ENCODE measurements at places on chromosomes 4 and X.
A peak's percentile ranks its signal among the peaks of the same experiment; 100 is the strongest.

- DNase-seq: no peak
Measured at GRCh38 chr4:37728064-37728463, 41.9 kb upstream of the RELL1 start.

DNA sequence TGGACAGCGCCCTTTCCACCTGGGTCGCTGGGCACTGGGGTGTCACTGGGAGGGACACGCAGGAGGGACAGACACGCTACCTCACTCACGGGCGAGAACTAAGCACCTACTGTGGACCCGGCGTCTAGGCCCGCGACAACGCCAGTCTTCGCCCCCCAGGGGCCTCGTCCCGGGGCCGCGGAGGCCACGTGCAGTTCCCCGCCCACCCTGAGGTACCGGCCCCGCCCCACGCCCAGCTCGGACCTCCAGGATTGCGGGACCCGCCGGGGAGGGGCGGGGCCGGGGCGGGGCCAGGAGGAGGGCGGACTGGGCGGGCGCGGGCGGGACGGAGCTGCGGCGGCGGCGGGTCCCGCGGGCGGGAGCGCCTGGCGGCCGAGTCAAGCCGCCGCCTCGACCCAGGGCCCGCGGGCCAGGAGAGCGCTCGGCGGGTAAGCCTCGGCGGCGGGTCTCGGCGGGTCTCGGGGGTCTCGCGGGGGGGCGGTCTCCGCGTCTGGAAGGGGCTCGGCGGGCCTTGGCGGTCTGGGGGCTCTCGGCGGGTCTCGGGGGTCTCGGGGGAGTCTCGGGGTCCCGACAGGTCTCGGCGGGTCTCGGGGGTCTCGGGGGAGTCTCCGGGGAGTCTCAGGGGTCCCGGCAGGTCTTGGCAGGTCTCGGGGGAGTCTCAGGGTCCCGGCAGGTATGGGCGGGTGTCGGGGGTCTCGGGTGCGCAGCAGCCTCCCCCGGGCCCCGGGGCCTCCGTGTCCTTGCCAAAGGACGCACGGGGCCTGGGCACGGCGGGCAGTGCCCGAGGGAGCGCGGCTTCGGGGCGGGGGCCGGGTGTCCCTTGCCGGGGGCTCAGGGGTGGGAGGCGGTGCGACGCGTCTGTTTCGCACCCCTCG, at the start of gene SH3BP2:
TSS of gene SH3BP2 (plus strand) at position 375 of the 875 bp plus-strand sequence. CDS start 27,533 bp downstream, outside the sequence.
- DNase-seq: peak; percentile 66

DNA sequence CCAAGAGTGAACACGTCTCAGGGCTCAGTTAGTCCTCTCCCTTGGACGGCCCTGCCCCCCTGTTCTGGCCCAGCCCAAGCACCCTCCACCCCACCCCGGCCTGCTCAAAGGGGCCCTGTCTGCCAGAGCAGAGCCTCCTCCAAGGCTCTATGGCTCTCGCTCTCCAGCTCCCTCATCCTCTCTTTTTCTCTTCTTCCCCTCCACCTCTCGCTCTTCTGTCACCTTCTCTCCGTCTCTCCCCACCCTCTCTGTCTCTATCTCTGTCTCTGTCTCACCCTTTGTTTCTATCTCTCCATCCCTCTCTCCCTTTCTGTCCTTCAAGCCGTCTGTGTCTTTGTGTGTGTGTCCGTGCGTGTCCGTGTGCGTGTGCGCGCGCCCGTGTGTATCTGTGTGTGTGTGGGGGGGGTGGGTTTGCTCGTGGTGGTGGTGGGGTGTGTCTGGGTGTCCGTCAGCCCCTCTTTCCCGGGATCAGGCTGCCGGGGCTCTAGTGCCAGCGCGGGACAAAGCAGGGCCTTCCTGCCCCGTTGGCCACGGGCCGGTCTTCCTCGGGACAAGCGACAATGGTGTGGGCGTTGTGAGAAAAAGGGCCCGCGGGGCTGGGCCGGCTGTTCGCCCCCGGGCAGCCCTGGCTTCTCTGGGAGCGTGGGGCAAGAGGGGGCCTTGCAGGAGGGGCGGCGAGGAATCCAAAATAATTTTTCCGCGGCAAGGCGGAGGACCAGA, 8.7 kb downstream of the FRG2 start:
- no peak for DNase-seq

DNA sequence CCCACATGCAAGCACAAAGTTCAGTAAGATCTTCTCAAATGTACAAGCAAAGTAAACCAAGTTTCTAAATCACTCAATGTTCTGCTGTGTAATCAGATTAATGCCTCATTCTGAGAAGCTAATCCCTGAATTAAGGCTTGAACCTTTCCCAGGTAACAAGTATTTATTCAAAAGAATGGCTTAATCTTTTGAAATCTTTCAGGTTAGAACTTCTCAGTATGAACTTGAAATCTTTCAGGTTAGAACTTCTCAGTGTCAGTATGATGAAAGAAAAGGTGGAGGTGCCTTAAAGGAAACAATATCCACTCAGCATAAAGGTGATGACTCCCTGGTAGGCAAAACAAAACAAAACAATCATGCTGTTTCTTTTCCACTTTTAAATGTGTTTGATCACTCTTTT, 29.0 kb downstream of the TMPRSS11B start:
- DNase-seq: no peak

DNA sequence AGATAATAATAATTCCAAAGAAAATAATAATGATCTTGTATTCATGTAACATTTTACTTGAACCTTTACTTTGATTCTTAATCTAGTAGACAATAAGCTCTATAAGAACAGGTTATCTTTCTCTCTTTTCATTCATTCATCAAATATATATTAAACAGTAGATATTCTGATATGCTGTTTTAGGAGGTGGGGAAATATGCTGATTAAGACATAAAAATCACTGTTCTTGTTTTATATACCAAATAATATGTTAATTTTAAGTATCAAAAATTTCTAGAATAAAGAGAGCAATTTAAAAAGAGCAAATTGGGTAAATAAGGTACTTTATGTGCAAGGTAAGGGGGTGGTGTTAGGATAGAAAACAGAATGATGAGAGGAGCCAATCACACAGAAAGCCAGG, 401.9 kb downstream of the PDHA2 start:
- DNase-seq: no peak

GRCh38 chrX:150845091-150845490, 53.4 kb downstream of the CD99L2 start:
- no peak for DNase-seq

- DNase-seq: no peak
Measured at GRCh38 chr4:178165951-178166308, 723.7 kb upstream of the AGA start.

DNA sequence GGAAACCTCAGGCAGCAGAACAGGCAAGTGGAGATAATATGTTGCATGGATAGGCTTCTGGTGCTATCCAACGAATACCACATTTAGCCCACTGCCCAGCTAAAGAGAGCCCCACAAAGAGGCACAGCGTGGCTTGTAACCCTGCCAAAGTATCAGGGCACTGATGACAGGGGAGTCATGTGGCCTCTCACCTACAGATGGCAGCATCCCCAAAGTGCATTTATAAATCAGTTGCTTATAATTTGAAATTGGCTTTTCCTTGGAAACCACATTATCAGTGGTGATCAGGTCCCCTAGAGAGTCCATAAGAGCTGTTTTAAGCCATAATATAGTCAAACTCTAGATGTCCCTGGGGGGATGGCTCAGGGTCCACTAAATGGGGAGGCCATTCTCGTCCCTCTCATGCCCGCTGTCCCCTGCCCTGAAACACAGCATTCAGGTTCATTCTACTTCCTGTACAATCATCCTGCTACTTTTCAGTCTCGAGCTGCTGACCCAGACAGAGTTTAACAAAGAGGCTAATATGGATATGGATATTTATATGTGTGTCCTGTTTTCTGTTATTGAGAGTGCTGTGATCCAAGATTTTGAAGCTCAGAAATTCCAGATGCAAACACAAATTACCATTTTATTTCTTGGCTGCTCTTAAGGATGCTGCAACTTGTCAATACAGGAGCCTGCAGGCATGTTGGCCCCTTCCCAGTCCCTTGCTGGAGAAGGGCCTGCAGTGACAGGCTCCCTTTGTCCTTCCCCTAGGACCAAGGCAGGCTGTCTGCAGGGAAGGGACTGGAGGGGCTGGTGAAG, 28.5 kb downstream of the SRPX start:
- DNase-seq: no peak

DNA sequence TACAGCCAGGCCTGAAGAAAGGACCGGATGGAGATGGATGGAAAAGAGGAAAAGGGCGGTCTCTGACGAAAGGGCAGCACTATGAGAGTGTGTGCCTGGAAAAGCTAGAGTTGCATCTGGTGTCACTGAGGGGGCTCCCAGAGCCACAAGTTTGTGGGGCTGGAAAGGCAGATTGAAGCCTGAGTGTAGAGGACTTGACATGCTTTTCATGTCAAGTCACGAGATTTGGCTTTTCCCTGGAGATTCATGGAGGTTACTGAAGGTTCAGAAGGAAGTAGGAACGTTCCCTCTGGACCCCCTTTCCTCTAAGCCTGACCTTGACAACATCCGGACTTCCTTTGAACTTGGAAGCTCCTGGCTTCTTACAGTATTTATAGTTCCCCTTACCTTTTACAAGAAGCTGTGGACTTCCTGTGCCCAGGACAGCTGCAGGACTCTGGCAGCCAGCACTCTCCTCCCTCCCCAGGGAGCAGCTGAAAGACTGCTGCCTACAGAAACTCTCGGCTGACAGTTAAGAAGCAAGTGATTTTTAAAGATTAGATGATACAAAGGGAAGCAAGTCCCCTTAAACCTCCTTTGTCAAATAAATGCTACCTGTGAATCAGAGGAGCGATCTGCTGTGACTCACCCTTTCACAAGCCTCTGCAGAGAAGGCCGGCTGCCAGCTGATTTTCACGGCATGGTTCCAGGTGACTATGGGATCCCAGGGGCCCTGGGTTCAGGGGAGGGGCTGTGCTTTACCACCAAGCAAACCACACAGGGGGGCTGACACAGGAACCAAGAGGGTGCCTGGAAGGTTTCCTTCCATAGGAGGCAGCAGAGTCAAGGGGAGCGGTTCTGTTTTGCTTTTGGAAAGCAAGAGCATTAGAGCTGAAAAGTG, 72.9 kb upstream of the STIM2 start:
- DNase-seq: no peak

- no peak for DNase-seq
Measured at GRCh38 chr4:95526075-95526474, 22.7 kb downstream of the UNC5C start.

GRCh38 chr4:43496602-43497001, 604.1 kb downstream of the GRXCR1 start:
- DNase-seq: no peak

DNA sequence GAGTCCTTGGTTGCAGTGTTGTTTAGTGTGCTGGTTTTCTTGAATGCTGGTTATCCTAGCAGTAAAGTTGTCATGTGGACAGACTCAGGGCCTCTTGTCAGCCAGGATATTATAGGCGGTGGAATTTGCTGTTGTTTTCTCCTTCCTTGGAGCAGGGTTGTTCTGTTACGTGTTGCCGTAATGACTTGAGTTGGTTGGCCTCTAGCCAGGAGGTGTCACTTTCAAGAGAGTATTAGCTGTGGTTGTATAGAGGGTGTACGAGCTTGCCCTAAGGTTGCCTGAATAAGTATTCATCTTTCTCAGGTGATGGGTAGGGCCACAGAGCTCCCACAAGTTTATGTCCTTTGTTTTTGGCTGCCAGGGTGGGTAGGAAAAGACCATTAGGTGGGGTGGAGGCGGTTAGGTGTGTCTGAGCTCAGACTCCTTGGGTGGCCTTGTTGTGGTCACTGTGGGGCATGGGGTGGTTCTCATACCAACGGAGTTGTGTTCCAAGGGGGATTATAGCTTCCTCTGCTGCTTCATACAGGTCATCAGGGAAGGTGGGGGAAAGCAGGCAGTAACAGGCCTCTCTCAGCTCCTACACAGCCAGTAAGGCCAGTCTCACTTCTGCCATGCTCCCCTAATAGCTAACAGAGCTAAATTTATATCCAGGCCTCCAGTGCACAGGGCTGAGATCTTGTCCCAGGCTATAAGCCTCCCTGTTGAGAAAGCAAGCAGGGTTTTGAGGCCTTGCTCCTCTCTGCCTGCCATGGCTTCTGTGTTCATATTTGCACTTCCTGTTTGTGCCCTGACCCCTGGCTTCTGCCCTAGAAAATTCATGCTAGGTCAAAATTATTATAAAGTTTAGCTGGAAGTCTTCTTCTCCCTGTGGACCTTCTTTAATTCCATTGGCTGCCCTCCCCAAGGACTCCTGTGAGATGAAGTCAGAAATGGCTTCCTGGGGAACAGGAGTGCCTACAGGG, 594.7 kb downstream of the RAPGEF2 start:
- DNase-seq: no peak

DNA sequence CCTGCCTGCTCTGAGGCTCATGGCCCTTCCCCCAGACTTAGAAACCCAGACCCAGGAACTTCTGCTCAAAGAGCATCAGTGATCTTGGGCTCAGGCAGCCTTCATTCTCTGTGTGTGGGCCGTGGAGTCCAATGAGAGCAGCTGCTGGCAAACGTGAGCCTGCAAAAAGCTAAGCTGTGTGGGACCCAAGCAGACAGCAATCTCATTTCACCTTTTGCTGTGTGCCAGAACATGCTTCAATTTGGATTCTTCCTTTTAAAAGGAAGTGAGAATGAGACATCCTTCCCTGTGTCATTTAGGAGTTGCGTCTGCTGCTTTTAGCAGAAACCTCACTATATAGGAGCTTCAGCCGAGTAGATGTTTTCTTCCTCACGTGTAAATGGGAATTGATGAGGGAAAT, 238.5 kb downstream of the EVC2 start:
- no peak for DNase-seq

- DNase-seq: no peak
Measured at GRCh38 chrX:145817331-145818185, at the start of gene SLITRK2. SLITRK2 (plus strand) TSS chrX:145817829; CDS start chrX:145822426, 4,597 bp downstream.

DNA sequence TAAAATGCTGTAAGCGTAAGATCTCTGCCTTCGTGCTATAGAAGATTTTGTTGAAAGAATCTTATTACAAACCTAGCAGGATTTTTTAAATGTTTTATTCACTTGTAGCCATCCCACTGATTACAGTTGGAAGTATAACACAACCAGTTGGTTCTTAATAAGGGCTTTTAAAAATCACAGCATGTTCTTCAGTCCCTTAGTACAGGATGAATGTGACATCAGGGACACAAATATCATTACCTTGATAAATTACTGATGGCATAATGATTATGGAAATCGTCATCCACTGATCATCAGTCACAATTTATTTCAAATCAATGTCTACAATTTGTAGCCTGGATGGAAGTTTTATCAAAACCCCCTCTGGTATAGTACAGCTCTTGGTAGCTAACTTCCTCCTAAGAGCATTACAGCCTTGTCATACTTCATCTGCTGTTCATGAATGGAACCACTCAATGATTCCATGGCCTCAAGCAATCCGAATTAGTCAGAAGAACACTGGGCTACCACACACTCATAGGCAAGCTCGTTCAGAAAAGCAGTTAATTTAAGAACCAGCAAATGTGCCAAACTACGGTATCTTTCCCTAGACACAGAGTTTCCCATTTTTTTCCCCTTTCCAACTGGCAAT, 389.2 kb upstream of the TENM3 start:
- DNase-seq: no peak

DNA sequence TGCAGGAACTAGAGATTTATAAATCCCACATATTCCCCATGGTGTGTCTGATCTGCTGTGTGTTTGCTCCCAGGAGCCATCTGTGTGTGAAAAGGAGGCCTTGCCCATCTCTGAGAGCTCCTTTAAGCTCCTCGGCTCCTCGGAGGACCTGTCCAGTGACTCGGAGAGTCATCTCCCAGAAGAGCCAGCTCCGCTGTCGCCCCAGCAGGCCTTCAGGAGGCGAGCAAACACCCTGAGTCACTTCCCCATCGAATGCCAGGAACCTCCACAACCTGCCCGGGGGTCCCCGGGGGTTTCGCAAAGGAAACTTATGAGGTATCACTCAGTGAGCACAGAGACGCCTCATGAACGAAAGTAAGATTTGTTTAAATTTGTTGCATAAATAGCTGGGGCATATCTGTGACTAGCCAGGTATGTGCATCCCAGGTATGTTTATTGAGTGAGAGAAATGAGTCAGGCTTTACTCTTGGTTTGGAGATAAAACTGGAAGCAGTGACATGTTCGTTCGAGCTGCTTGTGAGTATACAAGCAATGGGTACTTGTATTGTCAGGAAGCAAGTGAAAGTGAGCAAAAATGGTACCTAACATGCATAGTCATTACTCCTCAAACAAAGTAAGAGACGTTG, 89.5 kb downstream of the PTTG2 start:
- no peak for DNase-seq

Data from T-helper 17 cell (primary cell).